Activated T-helper 1 cell treated with anti-CD3 and anti-CD28 coated beads, Interleukin-12 subunit alpha, Interleukin-12 subunit beta, Interleukin-2, Interleukin-4 antibody, amounts not matched to agents 30 ng/mL and 10 ng/mL and 1 ng/mL, durations not matched to agents 14 hours and 24 hours and 36 hours (primary cell): ENCODE measurements at places on chromosomes 12 and 14. TPM values are rescaled to one million over a fixed set of nuclear protein-coding genes. Genes with fewer than 3 reads are reported as not detected.
A peak's percentile ranks its signal among the peaks of the same experiment; 100 is the strongest.

KIF5A gene
- total RNA-seq, result 2.4 TPM in 2 replicates

MYF6 gene
- not detected in 2 replicates for total RNA-seq

GRCh38 chr12:124759841-124760503 lies 103.7 kb downstream of the SCARB1 start:
- H3K27me3 ChIP-seq, result peaks cover 7% of the 10 kb centered on the region
- DNase-seq, result no peak
- H3K4me3 ChIP-seq, result no peak overlapping the region

DNA sequence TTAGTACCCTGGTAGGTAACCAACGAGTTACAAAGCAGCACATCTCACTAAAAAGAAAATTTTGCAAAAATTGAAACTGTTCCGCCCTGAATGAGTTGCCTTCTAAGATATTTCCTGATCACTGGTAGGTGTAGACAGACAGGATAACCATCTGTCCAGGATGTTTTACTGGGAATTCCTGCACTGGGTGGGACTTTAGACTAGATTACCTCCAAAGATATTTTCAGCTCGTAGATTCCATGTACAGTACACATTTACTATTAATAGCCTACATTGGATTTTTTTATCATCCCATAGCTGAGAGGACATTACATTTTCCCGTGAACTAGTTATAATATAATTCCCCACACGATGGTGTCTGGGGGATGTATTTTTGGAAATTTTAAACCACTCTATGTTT lies 139.6 kb downstream of the DYRK2 start:
- H3K4me3 ChIP-seq, result no peak overlapping the region
- no peak overlapping the region for H3K27ac ChIP-seq
- no peak for DNase-seq
- peaks cover 3% of the 10 kb centered on the region for H3K27me3 ChIP-seq
- peaks cover 6% of the 10 kb centered on the region for H3K4me1 ChIP-seq

- no peak overlapping the region for H3K27ac ChIP-seq
- peaks cover 21% of the 10 kb centered on the region for H3K36me3 ChIP-seq
- H3K27me3 ChIP-seq, result peaks cover 6% of the 10 kb centered on the region
- peaks cover 60% of the 10 kb centered on the region for H3K4me1 ChIP-seq
Observed at GRCh38 chr12:9763025-9763424, 2.3 kb upstream of the CD69 start.

DNA sequence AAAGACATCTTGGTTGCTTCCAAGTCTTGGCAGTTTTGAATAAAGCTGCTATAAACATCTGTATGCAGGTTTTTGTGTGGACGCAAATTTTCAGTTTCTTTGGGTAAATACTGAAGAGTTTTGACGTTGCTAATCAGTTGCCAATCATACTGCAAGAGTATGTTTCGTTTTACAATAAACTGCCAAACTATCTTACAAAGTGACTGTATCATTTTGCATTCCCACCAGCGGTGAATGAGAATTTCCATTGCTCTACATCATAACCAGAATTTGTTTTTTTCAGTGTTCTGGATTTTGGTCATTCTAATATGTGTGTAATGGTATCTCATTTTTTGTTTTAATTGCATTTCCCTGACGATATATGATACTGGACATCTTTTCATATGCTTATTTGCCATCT lies 190.8 kb upstream of the PARP11 start:
- H3K27ac ChIP-seq, result peak overlapping the region; percentile 18
- H3K36me3 ChIP-seq, result no peaks in the 10 kb centered on the region
- H3K27me3 ChIP-seq, result no peaks in the 10 kb centered on the region

DNA sequence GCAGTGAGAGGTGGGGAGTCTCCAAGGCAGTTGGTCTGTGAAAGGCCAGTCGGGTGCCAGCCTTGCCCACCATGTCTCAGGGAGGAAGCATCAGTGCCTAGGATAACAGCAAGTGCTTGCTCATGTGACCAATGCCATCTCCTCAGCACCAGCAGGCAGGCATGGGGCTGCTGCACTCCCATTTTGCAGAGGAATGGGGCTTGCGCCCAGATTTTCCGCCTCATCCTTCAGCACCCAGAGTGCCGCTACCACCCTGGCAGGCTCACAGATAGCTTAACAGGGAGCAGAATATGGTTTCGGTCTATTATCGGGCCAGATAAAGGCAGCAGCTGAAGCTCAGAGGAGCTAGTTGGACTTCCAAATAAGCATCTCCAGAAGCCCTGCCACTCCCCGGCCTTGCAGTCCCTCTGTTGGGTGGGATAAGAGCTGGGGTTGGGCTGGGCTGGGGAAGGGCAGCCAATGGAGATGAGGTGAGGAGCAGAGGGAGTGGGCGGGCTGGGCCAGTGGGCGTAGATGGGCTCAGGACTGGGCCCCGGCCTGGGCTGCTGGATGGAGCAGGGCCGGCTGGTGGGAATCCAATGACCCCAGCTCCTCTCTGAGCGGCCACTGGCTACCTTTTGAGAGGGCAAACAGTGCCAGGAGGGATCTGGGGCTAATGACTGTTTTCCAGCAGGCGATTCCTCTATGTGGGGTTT lies 8.4 kb upstream of the KRT80 start:
- peaks cover 6% of the 10 kb centered on the region for H3K4me1 ChIP-seq
- DNase-seq, result no peak
- no peak overlapping the region for H3K27ac ChIP-seq
- peaks cover 7% of the 10 kb centered on the region for H3K27me3 ChIP-seq
- no peaks in the 10 kb centered on the region for H3K36me3 ChIP-seq
- no peak overlapping the region for H3K4me3 ChIP-seq

- H3K4me1 ChIP-seq, result peaks cover 6% of the 10 kb centered on the region
- no peak overlapping the region for H3K27ac ChIP-seq
- no peak for DNase-seq
Observed at GRCh38 chr12:113469949-113470743, 1.5 kb downstream of the LHX5 start.
